Lung (tissue), 17 donors: ENCODE measurements at places on chromosomes 16 and 17.

- H3K27ac ChIP-seq: no peak overlapping the region
- no peaks in the 10 kb centered on the region for H3K36me3 ChIP-seq
- H3K27me3 ChIP-seq: no peaks in the 10 kb centered on the region
- no peak for DNase-seq
These were observed 93.4 kb downstream of the IRF8 start for GRCh38 chr16:85992359-85992758.

- H3K4me3 ChIP-seq: no peak overlapping the region
- H3K27me3 ChIP-seq: peaks cover 24% of the 10 kb centered on the region
These were observed 1.9 kb upstream of the TUBB3 start for GRCh38 chr16:89921131-89921701.

DNA sequence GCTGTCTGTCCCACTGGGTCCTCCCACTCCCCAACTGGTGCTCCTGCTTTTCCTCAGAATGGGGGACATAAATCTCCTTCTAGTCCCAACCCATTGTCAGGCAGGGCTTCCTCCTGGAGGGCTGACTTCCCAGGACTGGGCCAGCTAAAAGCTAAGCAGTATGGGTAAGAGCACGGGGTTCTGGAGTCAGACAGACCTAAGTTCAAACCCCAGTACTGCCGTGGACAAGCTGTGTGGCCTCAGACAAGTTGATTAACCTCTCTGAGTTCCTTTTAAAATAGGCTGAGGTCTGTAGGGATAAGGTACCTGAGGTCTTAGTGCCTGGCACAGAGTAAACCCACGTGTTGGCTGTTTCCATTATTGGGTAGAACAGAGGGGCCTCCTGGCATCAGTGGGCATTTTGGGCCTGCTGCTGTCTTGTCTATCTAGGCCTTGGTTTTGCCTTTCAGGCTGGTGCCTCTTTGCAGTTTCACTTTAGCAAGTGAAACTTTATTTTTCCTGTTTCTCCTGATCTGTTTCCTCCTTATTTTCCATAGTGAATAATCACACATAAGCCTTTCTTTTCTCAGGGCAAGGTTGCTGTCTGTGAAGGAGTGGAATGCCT, 114.6 kb downstream of the PRKCB start:
- DNase-seq: no peak
- no peak overlapping the region for H3K4me3 ChIP-seq
- H3K4me1 ChIP-seq: no peaks in the 10 kb centered on the region
- H3K36me3 ChIP-seq: no peaks in the 10 kb centered on the region
- H3K27me3 ChIP-seq: no peaks in the 10 kb centered on the region

GRCh38 chr17:70120425-70120824, 45.4 kb downstream of the KCNJ16 start:
- no peak for DNase-seq
- no peak overlapping the region for H3K4me3 ChIP-seq
- H3K4me1 ChIP-seq: peaks cover 3% of the 10 kb centered on the region
- no peak overlapping the region for H3K27ac ChIP-seq
- H3K36me3 ChIP-seq: no peaks in the 10 kb centered on the region
- no peaks in the 10 kb centered on the region for H3K27me3 ChIP-seq
